K562 (cell line): ENCODE measurements at places on chromosomes 5 and 9. TPM values are rescaled to one million over a fixed set of nuclear protein-coding genes. Genes with fewer than 3 reads are reported as not detected.

DNA sequence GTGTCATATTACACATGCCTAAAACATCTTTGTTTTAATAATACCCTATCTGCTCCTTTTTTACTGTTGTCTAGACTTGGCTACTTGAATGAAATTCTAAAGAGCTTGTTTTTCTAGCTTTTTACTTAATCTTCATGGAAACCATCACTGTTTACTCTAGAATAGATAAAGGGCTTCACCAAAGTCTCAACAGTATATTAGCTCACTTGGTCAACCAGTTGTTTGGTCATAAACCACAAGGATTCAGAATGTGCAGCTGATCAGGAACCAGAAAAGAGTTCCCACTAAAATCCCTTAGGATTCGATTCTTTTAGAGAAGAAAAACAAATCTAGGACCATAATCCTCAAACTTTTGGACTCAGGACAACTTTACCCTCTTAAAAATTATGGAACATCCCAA, 38.0 kb downstream of the CDO1 start:
- H3K4me3 ChIP-seq, result no peak overlapping the region
- no peak for DNase-seq
- H3K36me3 ChIP-seq, result no peaks in the 10 kb centered on the region
- H3K4me1 ChIP-seq, result no peaks in the 10 kb centered on the region
- H3K27ac ChIP-seq, result no peak overlapping the region

DNA sequence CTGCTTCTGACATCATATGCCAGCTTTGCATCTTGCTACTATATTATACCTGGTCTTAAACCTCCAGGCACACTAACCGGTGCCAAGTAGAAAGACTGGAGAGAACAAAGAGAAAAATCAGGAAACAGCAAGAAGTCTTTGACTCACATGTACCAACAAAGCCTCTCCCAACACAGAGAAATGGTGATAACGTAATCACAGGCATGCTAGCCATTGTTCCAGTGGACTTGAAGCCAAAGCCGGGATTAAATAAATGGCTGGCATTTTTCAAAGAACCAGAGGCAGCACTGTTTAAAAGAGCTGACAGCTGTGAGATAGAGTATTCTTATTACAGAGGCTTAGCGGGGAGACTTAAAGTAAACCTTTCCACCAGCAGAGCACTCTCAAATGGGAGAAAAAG, 148.4 kb upstream of the NFIL3 start:
- peaks cover 40% of the 10 kb centered on the region for H3K27me3 ChIP-seq
- H3K27ac ChIP-seq, result no peak overlapping the region
- no peaks in the 10 kb centered on the region for H3K36me3 ChIP-seq
- no peak for DNase-seq
- H3K4me3 ChIP-seq, result no peak overlapping the region
- no peaks in the 10 kb centered on the region for H3K4me1 ChIP-seq

- no peak overlapping the region for H3K4me3 ChIP-seq
- H3K27me3 ChIP-seq, result no peaks in the 10 kb centered on the region
- DNase-seq, result peak; percentile 17
These were observed 331.2 kb upstream of the DAB2 start for GRCh38 chr5:39755986-39756385.

- H3K27me3 ChIP-seq, result no peaks in the 10 kb centered on the region
- peak overlapping the region; percentile 71; the same call in 1 of the 3 replicates for H3K27ac ChIP-seq
- no peaks in the 10 kb centered on the region for H3K36me3 ChIP-seq
- peaks cover 12% of the 10 kb centered on the region; the same call in 2 of the 3 replicates for H3K4me1 ChIP-seq
These were observed 28.7 kb upstream of the F2RL1 start for GRCh38 chr5:76789991-76790581.

- H3K4me3 ChIP-seq, result no peak overlapping the region
- no peak overlapping the region for H3K27ac ChIP-seq
- H3K4me1 ChIP-seq, result peaks cover 26% of the 10 kb centered on the region; the same call in 2 of the 3 replicates
- DNase-seq, result no peak
These were observed 77.7 kb downstream of the STK10 start for GRCh38 chr5:172110260-172110815.

DNA sequence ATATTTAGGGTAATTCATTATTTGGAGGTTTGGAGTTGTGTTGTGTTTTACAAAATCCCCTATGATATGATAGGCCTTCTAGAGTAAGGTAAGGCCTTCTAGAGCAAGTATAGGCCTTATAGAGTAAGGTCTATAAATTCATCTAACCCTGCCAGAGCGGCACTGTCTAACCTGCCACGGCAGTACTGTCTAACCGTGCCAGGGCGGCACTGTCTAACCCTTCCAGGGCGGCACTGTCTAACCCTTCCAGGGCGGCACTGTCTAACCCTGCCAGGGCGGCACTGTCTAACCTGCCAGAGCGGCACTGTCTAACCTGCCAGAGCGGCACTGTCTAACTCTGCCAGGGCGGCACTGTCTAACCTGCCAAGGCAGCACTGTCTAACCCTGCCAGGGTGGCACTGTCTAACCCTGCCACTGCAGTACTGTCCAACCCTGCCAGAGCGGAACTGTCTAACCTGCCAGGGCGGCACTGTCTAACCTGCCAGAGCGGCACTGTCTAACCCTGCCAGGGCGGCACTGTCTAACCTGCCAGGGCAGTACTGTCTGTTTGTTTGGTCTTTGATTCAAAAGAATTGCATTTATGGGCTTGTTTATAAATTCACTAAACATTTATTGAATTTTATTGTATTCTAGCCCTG, 9.6 kb downstream of the RNF20 start:
- no peaks in the 10 kb centered on the region for H3K4me1 ChIP-seq
- H3K27me3 ChIP-seq, result no peaks in the 10 kb centered on the region
- H3K4me3 ChIP-seq, result no peak overlapping the region
- H3K27ac ChIP-seq, result no peak overlapping the region
- DNase-seq, result no peak

DNA sequence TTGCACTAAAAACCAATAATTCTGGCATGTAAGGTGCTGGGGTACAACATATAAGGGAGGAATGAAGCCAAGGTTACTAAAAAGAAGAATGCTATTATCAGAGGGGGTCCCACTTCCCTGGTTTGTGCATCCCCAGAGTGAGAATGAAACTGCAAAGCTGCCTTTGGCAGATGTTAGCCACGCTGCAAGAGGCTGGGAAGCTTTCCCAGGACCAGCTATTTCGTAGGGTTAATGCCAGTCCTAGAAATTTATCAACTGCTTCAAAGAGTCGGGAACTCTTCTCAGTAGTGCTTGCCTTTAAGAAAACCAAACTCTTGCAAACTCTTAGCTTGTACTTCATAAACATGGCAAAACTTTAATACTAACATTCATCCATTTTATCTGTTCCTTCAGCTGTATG, 87.5 kb upstream of the NR5A1 start:
- peak overlapping the region; percentile 19; the same call in 1 of the 2 replicates for H3K4me3 ChIP-seq
- DNase-seq, result no peak
- H3K4me1 ChIP-seq, result peaks cover 43% of the 10 kb centered on the region
- H3K27me3 ChIP-seq, result no peaks in the 10 kb centered on the region
- peak overlapping the region; percentile 71; the same call in 2 of the 3 replicates for H3K27ac ChIP-seq

DNA sequence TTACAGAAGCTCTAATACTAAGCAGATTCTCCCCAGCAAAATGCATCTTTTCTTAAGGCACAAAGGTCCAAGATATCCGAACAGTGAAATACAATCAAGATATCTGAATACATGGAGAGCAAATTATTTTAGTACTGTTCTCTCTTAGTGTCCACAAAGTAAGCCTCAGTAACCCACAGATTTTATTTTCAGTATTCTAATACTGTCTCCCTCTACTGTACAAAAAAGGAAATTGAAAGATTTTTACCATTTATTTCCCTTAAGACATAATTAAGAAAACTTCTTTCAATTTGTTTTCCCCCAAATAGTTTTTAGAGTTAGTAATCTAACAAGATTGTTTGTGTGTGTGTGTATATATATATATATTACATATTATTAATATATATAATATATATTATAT, 24.7 kb upstream of the NOL6 start:
- H3K4me3 ChIP-seq, result no peak overlapping the region
- no peak for DNase-seq
- H3K36me3 ChIP-seq, result no peaks in the 10 kb centered on the region
- H3K27ac ChIP-seq, result no peak overlapping the region
- H3K4me1 ChIP-seq, result peaks cover 8% of the 10 kb centered on the region; the same call in 2 of the 3 replicates
- H3K27me3 ChIP-seq, result no peaks in the 10 kb centered on the region

DNA sequence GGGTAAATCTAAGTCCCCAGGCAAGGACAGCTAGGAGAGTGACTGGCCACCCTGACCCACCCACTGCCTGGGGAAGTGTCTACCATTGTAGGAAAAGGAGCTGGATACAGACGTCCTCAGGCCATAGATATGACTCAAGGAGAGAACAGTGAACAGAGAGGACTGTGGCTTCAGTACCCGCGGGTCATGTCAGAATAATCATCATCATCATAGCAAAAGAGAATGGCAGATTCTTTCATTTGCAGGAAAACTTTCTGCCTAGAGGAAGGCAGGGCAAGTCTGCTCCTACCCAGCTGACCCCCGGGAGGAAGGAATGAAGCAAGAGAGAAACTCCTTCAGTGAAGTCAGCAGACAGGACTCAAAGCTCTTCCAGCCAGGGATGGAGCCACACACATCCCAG, 52.2 kb upstream of the UBTD2 start:
- H3K27me3 ChIP-seq, result peaks cover 23% of the 10 kb centered on the region; the same call in 1 of the 3 replicates
- no peaks in the 10 kb centered on the region for H3K36me3 ChIP-seq
- no peak overlapping the region for H3K27ac ChIP-seq
- no peak overlapping the region for H3K4me3 ChIP-seq
- no peaks in the 10 kb centered on the region for H3K4me1 ChIP-seq

DNA sequence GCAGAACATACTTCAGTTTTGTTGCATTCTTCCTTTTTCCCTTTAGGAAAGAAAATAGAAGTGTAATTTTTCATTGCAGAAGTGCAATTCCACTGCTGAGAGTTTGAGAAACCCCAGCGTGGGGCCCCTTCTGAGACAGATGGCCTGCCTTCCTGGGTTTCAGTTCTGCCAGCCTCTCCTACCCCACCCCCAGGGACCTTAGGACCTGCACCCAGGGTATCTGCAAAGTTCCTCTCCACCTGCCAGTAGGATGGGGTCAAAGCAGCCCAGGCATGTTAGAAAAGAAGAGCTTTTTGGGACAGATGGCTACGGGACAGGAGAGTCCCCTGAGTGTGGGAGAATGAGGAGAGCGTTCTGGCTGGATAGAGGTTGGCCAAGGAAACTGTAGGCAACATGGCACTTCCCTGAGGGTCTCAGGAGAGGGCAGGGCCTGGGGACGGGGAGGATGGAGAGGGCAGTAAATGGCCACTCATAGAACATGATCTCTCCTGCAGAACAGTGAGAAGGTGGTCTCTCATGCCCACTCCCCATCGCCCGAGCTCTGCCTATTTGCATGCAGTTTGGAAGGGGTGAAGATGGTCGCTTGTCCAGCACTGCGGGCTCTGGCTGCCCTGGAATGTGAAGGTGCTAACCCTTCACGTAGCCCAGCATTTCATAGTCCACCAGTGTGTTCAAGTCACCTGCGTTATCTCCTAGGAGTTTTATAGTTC, at the start of gene TIFAB:
Gene TIFAB (minus strand): TSS at position 31 of the 710 bp plus-strand sequence. CDS start 2,412 bp downstream, outside the sequence.
- H3K27me3 ChIP-seq, result no peaks in the 10 kb centered on the region; the same call in 1 of the 2 replicates
- H3K4me1 ChIP-seq, result peaks cover 16% of the 10 kb centered on the region
- no peaks in the 10 kb centered on the region for H3K36me3 ChIP-seq

DNA sequence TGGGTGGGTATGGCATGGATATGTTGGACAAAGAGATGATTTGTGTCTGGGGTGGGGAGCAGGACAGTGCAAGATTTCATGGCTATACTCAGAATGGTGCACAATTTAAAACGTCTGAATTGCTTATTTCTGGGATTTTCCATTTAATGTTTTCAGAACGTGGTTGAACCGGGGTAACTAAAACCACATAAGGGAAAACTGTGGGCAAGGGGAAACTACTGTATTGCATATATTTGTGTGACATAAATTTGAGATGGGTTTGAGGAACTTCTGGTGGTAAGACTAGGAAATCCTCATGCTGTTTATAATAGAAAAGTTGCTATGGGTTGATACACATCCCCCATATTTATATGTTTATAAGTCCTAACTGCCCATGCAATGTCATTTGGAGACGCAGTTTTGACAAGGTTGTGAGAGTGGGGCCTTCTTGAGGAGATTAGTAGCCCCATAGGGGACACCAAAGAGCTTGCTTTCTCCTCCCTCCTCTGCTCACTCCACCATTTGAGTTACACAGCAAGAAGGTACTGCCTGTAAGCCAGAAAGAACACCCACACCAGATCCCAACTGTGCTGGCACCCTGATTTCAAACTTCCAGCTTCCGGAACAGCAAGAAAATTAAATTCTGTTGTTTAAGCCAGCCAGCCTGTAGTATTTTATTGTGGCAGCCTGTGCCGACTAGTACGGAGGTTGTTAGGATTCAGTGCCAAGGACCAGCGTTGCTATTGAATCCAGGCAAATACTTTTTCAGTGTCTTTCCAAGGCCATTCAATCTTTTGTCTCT, 2118.9 kb downstream of the MAT2B start:
- no peaks in the 10 kb centered on the region for H3K4me1 ChIP-seq
- no peaks in the 10 kb centered on the region for H3K36me3 ChIP-seq
- no peak overlapping the region for H3K4me3 ChIP-seq

- no peaks in the 10 kb centered on the region; the same call in 2 of the 3 replicates for H3K27me3 ChIP-seq
- peaks cover 73% of the 10 kb centered on the region; the same call in 2 of the 3 replicates for H3K36me3 ChIP-seq
- DNase-seq, result no peak
These were observed 37.0 kb downstream of the CXXC5 start for GRCh38 chr5:139684881-139685749.

DNA sequence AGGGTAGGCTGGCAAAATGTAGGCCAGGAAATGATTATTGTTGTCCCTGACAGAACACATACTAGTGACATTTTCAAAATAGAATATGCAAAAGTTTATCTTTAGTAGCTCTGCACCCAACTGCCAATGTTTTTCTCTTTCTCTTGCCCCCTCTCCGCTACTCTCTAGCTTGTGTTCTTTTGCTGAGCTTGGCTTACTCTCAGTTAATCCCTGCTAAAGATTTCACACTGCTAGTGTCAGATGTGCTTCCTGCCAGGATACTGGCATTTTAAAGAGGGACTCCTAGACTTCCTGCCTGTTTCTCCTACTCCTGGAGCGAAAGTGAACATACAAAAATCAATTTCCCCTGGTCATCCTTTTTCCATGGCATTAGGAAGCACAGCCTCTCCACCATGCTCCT, 260.5 kb downstream of the ARRDC3 start:
- no peak overlapping the region for H3K27ac ChIP-seq
- DNase-seq, result no peak
- H3K4me1 ChIP-seq, result no peaks in the 10 kb centered on the region
- no peak overlapping the region for H3K4me3 ChIP-seq
- H3K36me3 ChIP-seq, result no peaks in the 10 kb centered on the region; the same call in 2 of the 3 replicates

GRCh38 chr5:40630126-40630525, 49.6 kb upstream of the PTGER4 start:
- no peaks in the 10 kb centered on the region for H3K27me3 ChIP-seq
- no peak overlapping the region for H3K27ac ChIP-seq
- H3K4me1 ChIP-seq, result no peaks in the 10 kb centered on the region

- no peaks in the 10 kb centered on the region for H3K27me3 ChIP-seq
- no peak overlapping the region for H3K4me3 ChIP-seq
- DNase-seq, result no peak
- H3K4me1 ChIP-seq, result no peaks in the 10 kb centered on the region
- H3K36me3 ChIP-seq, result no peaks in the 10 kb centered on the region
- no peak overlapping the region for H3K27ac ChIP-seq
These were observed 211.6 kb downstream of the ATP10B start for GRCh38 chr5:160640406-160640805.

The GARIN3 gene
- total RNA-seq, result not detected in 2 replicates

The GRXCR2 gene
- total RNA-seq, result not detected in 2 replicates
